GF-D8 (cell line): ENCODE measurements at places on chromosomes 6 and 20.

DNA sequence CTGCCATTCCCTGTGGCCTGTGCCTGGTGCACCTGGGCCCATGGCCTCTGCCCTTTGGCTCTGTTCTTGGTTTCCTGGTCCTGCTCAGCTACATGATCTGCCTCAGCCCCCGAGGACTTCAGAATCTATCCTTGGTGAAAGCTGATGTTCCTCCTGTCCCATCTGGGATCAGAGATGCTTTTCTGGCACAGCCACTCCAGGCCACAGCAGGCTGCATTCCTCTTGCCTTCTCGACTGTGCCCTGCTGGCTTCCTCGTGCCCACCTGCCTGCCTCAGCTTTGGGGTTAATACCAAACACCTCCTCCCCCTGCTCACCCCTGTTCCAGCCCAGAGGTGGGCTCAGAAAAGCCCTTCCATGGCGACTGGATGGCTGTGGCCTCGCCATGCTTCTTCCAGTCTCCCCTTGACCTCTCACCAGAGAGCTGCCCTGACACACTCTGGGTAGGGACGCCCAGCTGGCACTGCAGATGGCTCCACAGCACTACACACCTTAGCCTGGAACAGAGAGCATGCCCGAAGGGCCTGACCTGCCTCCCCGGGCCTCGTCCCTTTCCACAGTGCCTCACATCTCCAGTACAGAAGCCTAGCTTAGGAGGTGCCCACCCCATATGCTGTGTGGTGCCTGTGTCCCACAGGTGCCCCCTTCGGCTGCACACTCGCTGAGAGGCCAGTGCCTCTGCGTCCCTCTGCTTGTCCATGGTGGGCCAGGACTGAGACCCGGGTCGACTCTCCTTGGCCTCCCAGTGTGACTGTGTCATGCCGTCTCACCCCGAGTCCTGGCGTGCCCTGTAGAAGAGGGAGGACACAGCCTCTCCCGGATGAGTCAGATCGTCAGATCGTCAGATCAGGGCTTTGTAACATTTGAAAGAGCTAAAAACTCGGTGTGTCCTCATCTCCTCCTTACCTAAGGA lies 148.8 kb downstream of the DTNBP1 start:
- no peak for DNase-seq

- DNase-seq = no peak
Measured at GRCh38 chr6:56532766-56533551, 109.7 kb downstream of the DST start.

GRCh38 chr6:147131532-147132128 lies 72.6 kb upstream of the STXBP5 start:
- peak; percentile 91 for DNase-seq

- no peak for DNase-seq
Measured at GRCh38 chr6:40391086-40391485, 196.1 kb downstream of the LRFN2 start.

GRCh38 chr6:168822376-168822775 lies 381.4 kb downstream of the SMOC2 start:
- no peak for DNase-seq

- DNase-seq = no peak
Measured at GRCh38 chr20:1706079-1706478, 48.5 kb upstream of the SIRPG start.

DNA sequence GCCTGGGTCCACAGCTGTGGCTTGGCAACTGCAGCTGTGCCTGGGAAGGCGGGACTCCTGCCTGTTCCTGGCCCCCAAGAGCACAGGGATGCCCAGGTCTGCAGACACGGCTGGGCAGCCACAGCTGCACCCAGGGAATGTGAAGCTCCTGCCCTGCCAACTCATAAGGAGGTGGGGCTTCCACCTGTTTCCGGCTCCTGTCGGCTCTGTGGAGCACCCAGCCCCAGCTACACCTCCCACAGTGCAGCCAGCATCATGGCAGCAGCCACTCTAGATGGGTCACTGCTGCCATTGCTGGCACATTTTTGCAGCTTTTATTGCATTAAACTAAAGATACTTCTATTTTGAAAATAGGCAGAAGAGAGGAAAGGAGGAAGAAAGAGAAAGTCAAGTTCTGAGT lies 207.9 kb downstream of the SAMD5 start:
- DNase-seq = no peak

GRCh38 chr20:34522969-34523871 lies 7.0 kb downstream of the DYNLRB1 start:
- no peak for DNase-seq

- DNase-seq = no peak
Measured at GRCh38 chr6:157556144-157556645, 175.2 kb downstream of the ZDHHC14 start.

- DNase-seq = no peak
Measured at GRCh38 chr6:115582386-115582785, 478.3 kb downstream of the FRK start.

GRCh38 chr6:114559419-114559818 lies 216.6 kb upstream of the HS3ST5 start:
- DNase-seq = no peak

- no peak for DNase-seq
Measured at GRCh38 chr6:135266675-135267074, 85.6 kb downstream of the MYB start.

DNA sequence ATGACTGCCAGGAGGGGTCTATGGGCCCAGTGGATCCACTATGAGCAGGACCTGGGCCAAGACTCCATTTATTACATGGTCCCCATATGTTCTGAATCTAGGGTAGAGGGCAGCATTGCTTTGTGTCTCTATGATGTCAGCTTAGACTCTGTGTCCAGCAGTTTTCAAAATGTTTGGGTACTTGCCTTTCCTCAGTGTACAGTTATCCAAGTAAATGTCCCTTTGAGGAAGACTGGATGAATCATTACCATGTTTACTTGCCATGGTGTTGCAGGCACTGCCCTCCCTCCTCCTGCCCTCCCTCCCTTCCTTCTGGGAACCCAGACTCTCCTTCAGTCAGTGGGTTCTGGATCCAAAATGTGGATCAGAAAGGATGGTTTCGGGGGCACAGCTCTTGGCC lies 108.6 kb downstream of the NRN1 start:
- DNase-seq = no peak

DNA sequence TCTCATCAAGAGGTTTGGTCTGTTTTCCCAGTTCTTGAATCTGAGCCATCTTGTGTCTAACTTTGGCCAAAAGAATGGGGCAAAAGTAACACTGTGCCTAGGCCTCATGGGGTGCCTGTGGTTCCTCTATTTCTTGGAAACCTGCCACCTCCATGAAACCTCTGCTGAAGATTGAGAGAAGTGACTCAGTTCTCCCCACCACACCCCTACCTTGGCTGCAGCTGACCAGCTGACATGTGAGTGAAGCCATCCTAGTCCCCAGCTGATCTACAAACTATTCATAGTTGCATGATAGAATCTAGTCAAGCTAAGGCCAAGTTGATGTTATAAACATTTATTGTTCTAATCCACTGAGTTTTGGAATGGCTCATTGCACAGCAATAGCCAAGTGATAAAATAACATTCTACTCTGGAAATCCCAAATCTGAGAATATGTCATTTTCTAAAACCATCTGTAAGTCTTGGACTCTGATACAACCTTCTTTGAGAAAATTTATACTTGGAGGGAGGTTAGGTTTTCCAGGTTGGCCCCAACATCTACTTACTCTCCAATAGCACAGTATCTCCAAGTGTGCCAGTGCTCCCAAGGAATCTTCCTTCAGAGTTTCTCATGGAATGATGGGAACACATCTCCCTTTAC lies 107.0 kb upstream of the SMLR1 start:
- no peak for DNase-seq

- DNase-seq = no peak
Measured at GRCh38 chr6:111533087-111533784, 50.2 kb upstream of the REV3L start.

DNA sequence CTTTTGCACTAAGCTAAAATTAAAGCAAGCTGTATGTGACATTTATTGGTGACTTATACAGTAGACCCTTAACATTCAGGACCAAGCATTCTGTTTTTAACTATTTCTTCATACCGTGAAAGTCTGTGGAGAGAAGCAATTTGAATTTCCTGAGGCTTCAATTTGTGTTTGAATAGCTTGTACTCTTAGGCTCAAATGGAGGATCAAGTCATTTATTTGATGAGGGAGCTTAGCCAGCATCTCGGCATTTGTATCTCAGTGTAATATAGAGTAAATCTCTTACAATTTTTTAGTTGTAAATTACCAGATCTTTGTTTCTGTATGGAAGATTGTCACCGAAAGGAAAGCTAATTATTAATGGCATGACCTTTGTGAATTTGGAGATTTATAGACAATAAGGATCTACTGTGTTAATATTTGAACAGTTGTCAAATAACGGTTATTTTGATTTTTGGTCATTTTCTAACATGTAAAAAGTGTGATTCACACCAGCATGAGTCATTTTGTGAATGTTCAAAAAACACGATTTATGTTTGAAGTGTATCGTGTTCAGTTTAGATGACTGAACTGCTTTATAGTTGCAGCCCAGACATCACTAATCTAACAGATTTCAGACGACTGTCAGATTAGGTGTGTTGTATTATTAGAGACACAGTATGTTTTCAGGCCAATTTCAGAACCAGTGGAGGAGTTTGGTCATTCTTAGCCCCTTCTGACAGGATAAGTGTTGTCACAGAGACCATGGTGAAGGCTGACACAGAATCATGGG lies 332.9 kb downstream of the CDKAL1 start:
- no peak for DNase-seq

DNA sequence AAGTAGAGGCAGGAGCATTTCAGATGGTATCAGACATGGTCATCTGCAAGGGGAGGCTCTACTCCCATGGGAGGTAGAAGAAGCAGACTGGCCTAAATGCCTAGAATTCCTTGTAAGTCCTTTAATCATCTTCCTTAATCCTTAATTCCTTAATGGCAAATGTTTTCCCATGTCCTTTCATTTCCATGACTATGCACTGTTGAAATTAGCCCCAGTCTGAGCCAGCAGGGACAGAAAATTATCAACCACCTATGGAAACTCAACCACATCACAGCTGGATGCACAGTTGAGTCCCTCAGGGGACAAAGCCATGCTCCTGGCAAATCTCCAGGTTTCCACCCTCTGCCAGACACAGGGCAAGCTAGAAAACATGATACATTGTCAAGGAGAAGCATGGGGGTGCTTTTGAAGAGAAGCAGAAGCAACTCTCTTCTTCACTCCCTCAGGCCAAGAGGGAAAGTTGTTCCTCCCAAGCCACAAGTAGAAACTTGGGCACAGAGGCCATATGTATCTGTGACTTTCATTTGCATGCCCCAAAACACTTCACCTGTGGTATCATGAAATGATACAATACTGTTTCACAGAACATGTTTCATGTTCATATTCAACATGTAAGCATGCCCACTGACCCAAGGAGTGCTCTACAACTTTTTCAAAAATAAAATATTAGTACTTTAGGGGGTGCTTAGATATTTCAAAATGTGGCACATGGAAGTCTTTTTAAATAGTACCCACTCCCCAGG lies 683.6 kb downstream of the KIF16B start:
- DNase-seq = no peak

- DNase-seq = no peak
Measured at GRCh38 chr20:47931443-47931842, 146.2 kb upstream of the SULF2 start.

GRCh38 chr6:159529934-159530333 lies 163.1 kb downstream of the SOD2 start:
- no peak for DNase-seq

- DNase-seq = no peak
Measured at GRCh38 chr6:147132889-147133288, 71.3 kb upstream of the STXBP5 start.

DNA sequence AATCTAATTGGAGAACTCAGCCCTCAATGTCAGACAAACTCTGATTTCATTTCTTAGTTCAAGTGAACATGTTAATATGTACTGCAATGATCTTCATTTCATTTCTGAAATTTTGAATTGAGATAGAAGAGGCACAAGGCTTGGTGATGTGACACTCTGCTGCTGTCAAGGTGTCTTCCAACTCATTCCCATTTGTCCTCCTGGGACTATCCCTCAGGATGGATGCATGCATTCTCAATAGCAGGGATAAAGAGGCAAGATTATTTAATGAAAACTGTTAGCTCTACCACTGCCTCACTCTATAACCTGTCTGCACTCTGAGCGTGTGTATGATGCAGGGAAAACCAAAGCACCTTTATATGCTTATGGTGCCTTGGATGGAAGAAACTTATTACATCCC lies 78.7 kb downstream of the PLCB1 start:
- no peak for DNase-seq

DNA sequence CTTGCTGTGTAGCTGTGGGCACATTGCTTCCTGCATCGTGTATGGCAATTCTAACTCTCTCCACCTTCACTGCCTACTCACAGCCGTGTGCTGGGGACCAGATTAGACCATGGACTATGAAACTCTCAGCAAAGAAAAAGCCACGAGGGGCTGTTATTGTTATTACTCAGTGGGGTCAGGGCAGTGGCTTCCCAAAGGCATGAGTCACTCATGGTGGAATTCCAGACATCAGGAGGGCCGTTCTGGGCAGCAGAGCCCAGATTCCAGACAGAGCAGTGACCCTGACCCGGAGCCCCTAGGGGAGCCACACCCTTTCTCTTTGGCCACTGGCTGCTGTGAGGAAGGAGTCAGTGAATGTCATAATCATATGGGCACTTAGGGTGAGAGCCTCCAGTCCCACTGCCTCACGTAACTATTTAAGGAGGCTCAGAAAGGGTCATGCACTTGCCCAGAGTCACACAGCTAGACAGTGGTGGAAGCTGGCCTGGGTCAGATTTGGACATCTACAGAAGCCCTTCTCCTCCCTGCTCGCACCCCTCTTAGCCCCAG lies 22.2 kb upstream of the CCN5 start:
- no peak for DNase-seq

DNA sequence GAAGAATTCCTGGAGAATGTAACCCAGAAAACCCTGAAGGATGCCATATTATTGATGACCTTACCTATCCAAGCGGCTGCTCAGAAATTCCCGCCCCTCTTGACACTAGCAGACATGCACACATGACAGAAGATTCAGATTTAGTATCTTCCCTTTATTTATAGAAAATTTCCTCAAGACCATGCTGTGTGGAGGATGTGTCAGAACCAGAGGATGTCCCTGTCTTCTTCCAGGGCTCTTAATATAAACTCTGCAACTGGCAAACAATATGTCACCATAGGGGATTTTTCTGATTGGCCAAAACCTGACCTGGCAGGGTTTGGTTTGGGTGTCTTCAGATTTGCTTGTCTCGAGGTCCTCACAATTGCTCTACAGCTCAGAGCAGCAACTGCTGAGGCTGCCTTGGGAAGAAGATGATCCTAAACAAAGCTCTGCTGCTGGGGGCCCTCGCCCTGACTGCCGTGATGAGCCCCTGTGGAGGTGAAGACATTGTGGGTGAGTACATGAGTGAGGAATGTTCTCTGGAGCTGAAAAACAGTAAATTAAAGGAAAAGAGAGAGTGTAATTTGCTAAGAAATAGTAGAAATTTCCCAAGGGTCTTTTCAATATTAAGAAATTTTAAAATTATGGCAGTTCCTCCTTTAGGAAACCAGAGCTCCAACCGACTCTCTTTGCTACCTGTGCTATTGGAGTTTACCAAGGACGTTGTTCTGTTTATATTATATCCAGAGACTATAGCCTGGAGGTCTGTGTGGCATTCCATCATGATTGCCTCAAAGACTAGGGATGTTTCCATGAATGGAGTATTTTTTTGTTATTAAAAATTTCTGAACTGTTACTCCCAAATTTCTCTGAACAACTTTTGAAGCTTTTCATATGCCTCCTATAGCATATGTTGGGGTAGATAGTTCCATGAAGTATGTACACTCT lies at the start of gene HLA-DQA2:
Gene HLA-DQA2, plus strand, starts transcription at position 361 of the 930 bp plus-strand sequence. Its CDS starts 53 bp downstream, at position 414.
- DNase-seq = no peak
